ENCODE measurements at places on chromosomes 3 and 15. TPM values are rescaled to one million over a fixed set of nuclear protein-coding genes. Genes with fewer than 3 reads are reported as not detected.

- no peak for DNase-seq
These were observed 69.8 kb downstream of the ISG20 start for GRCh38 chr15:88708655-88709054.

DNA sequence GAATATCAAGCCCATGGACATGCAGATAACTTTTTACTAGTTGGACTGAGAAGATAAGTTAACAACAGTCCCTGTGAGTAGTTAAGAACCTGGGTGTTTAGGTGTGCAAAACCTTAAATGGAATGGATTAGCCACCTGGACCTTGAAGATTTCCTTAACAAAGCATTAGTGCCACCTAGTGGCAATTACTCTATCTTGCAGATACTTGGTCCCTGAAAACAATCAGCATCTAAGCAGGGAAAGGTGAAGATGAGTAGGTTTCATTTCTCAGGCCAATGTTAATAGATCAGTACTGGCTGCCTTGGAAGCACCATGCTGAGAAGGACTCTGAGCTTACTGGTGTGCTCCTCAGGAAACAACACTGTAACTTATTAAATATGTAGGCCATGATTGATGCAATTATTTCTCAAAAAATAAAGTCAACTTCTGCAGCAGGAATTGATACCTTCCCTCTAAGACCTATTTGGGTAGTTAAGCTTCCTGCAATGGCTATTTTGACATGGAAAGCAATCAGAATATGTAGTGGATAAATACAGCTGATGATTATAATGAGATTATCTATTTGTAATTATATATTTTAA, 329.4 kb downstream of the TBC1D5 start:
- no peak for DNase-seq

- DNase-seq: peak; percentile 67
These were observed at the start of gene ESYT3 for GRCh38 chr3:138434276-138434874. Gene ESYT3, plus strand, starts transcription at chr3:138434616. Its CDS starts 183 bp downstream, at chr3:138434799.

- no peak for DNase-seq
These were observed 1024.9 kb downstream of the TUSC7 start for GRCh38 chr3:117734496-117734895.

DNA sequence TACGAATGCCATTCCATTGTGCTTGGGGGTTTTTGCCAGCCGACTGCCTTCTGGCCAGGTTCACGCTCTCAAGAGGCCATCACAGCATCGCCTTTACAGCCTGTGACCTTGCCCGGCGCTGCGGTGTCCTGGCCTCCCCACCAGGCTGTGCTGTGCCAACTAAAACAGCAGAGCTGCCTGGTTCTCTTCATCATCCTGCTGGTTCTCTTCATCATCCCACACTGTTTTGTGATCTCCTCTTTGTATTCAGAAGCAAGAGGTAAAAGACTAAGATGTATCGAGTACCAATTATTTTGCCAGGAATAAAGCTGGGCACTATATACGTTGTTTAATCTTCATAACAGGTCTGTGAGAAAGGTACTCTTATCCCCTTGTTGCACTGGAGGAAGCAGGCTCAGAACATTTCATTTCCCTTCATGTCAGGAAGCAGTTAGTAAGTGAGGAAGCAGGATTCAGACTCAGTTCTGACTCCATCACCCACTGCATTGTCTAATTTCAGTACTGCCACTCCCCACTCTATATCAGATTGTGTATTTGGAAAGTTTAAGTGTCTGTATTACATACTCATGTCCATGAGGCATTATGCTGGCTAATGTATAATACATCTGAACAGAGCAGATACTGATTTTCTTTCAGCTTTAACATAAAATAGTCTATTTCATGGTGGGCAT, 92.7 kb downstream of the LRRC28 start:
- no peak for DNase-seq

GRCh38 chr3:152937234-152937633, 102.3 kb downstream of the P2RY1 start:
- no peak for DNase-seq

Gene CFAP92
- 3.3 TPM for polyA plus RNA-seq

Gene A4GNT
- 0.27 TPM for polyA plus RNA-seq

Data from right lung (tissue), 10 donors.